Sigmoid colon (tissue), 7 donors: ENCODE measurements at places on chromosomes 11 and 22. TPM values are rescaled to one million over a fixed set of nuclear protein-coding genes. Genes with fewer than 3 reads are reported as not detected.

The NFRKB gene
- total RNA-seq = 24.4 TPM

The L3MBTL2 gene
- total RNA-seq = 9.9 TPM

The OR52I2 gene
- total RNA-seq = not detected

The CRYAB gene
- total RNA-seq = 151 TPM

The USP35 gene
- total RNA-seq = 6.7 TPM

The MYOD1 gene
- not detected for total RNA-seq

The ADORA2A gene
- total RNA-seq = 5.3 TPM

The CPT1A gene
- total RNA-seq = 87.8 TPM

The DNAJC24 gene
- 24.6 TPM for total RNA-seq

- DNase-seq = no peak
These were observed 51.7 kb downstream of the ZBTB16 start for GRCh38 chr11:114110952-114111947.

GRCh38 chr11:33347490-33348125 lies 90.4 kb downstream of the HIPK3 start:
- DNase-seq = no peak

- DNase-seq = no peak
These were observed 1104.4 kb upstream of the CCDC90B start for GRCh38 chr11:84390441-84391078.

DNA sequence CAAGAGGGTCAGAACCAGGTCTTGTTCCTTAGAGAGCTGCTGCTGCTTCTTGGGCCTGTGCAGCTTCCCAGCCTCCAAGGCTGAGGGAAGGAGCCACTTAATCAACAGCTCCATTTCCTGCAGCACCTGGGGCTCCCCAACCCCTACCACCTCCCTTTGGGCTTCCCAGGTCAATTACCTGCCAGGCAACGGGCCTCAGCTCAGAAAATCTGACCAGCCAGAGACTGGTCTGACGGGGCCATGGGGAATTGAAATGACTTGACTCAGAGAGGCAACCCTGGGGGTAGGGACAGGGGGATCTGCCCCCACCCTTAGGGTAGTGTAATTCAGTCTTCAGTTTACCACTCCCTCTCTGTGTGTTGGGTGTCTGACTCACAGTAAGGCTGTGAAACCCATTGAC lies 4.7 kb upstream of the MAJIN start:
- DNase-seq = no peak

GRCh38 chr11:72996959-72997358 lies 145.2 kb downstream of the FCHSD2 start:
- DNase-seq = no peak

DNA sequence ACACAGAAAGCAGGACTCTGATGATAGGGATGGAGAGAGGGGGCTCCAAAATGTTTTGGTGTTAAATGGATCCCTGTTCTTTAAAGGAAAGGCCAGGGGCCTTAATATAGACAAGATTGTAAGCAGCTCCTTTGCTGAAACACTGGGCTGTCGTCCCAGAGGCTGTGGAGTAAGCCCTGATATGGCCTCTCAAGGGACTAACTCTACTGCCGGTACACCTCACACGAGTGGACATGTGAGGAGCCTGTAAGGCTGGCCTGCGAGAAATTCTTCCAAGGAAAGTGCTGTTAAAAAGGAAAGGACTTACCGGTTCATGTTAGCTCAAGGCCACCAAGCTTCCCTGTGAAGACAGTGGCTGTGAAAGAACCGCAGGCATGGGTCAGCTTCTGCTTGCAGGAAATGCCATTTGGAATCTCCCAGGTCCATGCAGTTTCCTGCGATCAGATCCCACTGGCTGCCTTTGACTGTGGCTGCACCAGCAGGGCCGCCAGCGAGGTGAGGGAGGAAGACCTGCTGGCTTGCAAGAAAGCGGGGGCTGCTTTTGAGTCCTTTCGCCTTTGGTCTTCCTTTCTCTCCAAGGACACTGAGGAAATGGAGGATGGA lies 106.6 kb downstream of the PRR5L start:
- no peak for DNase-seq

- no peak for DNase-seq
These were observed 3.7 kb downstream of the MS4A1 start for GRCh38 chr11:60459345-60459744.

- peak; percentile 68 for DNase-seq
These were observed 519 bp upstream of the PDE3B start for GRCh38 chr11:14642873-14643696.

GRCh38 chr11:18071098-18071705 lies 25.1 kb upstream of the TPH1 start:
- no peak for DNase-seq

GRCh38 chr11:60781286-60781980 lies 3.7 kb upstream of the MS4A10 start:
- no peak for DNase-seq

DNA sequence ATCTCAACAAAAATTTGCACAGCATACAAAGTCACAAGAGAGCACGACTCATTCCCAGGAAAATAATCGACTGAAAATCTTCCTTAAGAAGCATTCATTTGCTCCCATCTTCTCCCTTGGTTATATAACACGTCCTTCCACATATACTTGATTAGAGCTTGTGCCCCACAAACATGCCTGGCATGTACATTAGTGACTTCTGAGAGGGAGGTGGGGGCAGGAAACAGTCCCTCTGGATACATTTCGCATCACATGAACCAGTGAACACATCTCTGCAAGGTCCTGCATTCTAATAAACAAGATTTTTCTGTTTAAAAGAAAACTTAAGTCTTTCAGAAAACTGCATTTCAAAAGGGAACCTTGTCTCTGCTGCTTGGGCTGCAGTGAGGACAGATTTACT lies 54.1 kb upstream of the IGLL5 start:
- no peak for DNase-seq

GRCh38 chr11:77470971-77471370 lies 2.9 kb downstream of the PAK1 start:
- no peak for DNase-seq

DNA sequence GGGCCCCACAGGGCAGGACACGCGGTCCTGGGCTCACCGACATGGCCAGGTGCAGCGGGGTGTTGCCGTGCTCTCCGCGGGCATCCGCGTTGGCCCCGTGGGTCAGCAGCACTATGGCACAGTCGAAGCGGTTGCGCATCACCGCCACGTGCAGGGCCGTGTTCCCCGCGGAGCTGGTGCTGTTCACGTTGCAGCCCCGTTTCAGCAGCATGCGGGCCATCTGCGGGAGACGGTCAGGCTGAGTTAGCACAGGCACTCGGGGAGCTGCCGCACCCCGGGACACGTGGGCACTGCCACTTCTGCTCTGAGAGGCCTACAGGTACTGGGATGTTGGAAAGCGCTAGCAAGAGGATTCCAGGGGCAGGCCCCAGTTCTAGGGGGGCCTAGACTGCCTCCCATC lies 22.3 kb upstream of the BAIAP2L2 start:
- no peak for DNase-seq

GRCh38 chr11:73425108-73425507 lies 48.9 kb downstream of the RELT start:
- DNase-seq = no peak

- no peak for DNase-seq
These were observed 437.5 kb downstream of the TBC1D22A start for GRCh38 chr22:47199979-47200272.

- peak; percentile 89 for DNase-seq
These were observed 25.6 kb downstream of the ARRB1 start for GRCh38 chr11:75325713-75326438.

- no peak for DNase-seq
These were observed 22.1 kb downstream of the RPUSD4 start for GRCh38 chr11:126189109-126189929.

DNA sequence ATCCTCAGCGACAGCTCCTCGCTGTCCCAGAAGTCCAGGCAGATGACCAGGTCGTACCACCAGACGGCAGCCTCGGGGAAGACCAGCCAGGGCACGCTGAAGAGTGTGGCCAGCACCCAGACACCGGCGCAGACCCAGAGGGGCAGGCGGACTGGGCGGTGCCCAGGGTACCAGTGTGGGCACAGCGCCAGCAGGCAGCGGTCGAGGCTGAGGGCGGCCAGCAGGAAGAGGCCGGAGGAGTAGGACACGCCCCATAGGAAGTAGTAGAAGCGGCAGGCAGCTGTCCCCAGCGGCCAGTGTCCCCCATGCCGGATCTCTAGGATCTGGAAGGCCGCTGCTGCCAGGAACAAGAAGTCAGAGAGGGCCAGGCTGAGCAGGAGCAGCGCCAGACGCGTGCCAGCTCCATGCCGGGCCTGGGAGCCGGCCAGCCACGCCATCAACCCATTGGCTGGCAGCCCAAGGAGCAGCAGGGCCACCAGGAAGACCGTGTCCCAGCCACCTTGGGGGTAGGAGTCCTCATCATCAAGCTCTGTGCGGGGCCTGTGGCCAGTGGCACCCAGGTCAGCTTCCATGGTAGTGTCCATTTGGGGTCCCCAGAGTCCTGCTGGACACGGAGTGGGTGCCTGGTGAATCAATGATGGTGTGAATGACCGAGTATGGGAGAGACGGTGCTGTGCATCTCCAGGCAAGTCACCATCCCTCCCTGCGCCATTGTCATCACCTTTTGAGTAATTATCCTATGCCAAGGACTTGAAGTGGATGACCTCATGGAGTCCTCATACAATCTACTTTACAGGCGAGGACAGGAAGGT lies at the start of gene GPR152:
GPR152 (minus strand) TSS at position 589 of the 812 bp plus-strand sequence; CDS start at position 584, 5 bp downstream.
- DNase-seq = no peak

- DNase-seq = no peak
These were observed 702.9 kb downstream of the DLG2 start for GRCh38 chr11:84924154-84924692.

- no peak for DNase-seq
These were observed 5.5 kb downstream of the FAM111B start for GRCh38 chr11:59112494-59112893.

DNA sequence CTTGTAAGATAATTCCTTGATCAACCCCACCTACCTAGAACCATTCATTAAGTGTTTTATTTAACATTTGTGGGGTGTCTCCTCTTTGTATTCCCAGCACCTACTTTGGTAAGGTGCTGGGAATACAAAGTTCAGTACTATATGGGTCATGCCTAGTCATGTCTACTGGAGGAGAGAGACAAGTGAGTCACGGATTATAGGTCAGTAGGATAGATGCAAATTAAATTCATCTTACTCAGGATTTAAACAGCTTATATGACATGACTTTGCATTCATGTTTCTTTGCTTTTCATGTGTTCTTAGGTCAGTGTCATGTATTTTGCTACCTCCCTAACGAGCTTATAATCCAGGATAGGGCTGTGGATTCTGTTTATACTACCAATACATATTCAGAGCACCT lies 3.4 kb upstream of the FADS1 start:
- DNase-seq = no peak

DNA sequence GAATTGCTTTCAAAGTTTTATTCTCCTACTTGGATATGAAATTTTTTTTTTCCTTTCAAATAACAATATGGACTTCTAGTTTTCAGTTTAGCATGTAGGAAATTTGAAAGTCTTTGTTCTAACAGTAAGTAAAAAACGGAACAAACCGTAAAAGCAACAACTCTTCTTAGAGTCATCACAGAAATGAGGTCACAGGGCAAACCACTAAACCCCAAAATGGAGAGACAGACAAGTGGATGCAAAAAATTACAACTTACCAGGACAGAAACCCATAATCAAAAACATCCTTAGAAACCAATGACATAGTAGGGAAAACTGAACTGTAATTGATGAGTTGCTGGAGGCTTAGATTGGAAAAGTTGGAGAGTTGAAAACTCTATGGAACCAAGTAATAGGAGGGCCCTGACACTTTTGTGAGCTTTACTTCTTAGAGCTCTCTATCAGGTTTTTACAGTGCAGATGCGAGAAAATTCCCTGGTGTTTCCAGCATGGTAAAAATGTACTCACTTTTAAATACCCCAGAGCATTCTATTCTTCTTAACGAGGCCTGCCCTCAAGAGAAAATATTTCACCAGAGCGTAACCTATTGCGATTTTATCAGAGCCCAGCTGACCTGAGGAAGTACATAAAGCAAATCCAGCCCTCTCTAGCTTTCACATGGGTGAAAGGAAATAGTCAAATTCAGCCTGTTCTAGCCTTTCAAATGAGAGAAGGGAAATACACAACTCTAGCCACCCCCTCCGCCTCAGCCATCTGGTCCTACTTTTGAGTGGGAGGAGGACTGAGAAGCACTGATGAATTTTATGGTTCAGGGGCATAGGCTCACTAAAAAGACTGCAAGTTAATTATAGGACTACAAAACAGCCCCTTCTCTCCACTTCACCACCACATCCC lies 39.1 kb downstream of the CASP12 start:
- no peak for DNase-seq

DNA sequence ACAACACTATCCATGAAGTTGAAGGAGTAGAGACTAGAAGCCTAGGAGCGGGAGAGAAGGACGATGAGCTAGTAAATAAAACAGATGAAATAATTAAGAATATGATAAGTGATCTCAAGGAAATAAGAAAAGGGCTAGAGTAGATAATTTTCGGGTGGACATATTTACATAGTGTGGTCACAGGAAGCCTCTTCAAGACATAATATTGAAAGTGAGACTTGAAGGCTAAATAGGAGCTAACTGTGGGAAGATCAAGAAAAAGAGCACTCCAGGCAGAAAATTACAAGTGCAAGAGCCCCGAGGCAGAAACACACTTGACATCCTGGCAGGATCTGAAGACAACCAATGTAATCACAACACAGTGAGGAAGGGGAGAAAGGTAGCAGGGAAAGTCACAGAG lies 11.9 kb upstream of the PPFIBP2 start:
- DNase-seq = no peak

- DNase-seq = no peak
These were observed 26.5 kb upstream of the TMA7B start for GRCh38 chr22:39933741-39934140.

- no peak for DNase-seq
These were observed 362.4 kb downstream of the MIAT start for GRCh38 chr22:27019827-27020226.

- no peak for DNase-seq
These were observed 55.6 kb downstream of the MCM5 start for GRCh38 chr22:35455529-35455928.

DNA sequence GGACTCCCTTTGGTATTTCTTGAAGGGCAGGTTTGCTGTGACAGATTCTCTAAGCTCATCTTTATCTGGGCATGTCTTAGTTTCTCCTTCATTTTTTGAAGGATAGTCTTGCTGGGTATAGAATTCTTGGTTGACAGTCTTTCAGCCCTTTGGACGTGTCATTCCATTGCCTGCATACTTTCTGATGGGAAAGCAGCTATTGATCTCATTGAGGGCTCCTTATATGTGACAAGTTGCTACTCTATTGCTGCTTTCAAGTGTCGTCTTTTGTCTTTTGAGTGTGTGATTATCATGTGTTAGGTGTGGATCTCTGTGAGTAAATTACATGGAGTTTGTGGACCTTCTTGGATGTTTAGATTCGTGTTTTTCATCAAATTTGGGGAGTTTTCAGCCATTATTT lies 21.9 kb downstream of the IGHMBP2 start:
- DNase-seq = no peak

- DNase-seq = peak; percentile 85
These were observed 27.8 kb upstream of the AMOTL1 start for GRCh38 chr11:94740083-94741021.

DNA sequence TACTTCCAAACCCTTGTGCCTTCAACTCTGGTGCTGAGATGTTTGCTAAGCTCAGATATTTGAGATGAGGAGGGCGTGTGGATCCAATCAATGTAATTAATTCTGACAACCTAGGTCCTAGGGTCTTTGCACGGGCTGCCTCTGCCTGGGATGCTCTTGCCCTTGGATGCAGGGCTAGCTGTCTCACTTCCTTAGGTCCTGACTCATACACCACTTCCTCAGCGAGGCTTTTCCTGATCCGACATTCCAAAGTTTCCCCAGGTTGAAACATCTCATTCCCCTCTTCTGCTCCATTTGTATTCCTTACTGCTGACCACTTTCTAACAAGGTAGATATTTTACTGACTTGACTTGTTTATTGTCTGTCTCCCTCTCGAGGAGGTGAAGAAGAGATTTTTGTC lies 43.0 kb upstream of the NTM start:
- DNase-seq = no peak
